ENCODE measurements at places on chromosomes 6 and 20.

DNA sequence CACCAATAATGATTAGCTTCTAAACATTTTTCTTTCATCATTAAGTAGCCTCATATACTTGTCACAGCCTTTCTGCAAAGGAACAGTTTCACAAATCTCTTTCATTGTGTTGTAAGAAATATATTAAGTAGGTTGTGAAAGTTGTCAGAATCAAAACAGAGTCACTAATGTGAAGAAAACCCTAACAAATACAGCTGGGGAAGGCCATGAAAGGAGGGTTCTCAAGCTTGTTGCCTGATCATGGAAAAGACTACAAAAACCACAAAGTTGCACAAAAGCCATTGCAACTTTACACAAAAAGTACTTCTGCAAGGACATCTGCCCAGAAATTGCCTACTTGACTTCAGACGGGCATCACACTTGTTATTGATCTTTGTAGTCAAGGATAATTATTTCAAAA, 216.1 kb downstream of the ALDH8A1 start:
- DNase-seq: no peak

GRCh38 chr6:19394051-19394450, 443.1 kb upstream of the ID4 start:
- DNase-seq: no peak

- no peak for DNase-seq
Measured at GRCh38 chr20:25510202-25510601, 75.1 kb downstream of the NINL start.

DNA sequence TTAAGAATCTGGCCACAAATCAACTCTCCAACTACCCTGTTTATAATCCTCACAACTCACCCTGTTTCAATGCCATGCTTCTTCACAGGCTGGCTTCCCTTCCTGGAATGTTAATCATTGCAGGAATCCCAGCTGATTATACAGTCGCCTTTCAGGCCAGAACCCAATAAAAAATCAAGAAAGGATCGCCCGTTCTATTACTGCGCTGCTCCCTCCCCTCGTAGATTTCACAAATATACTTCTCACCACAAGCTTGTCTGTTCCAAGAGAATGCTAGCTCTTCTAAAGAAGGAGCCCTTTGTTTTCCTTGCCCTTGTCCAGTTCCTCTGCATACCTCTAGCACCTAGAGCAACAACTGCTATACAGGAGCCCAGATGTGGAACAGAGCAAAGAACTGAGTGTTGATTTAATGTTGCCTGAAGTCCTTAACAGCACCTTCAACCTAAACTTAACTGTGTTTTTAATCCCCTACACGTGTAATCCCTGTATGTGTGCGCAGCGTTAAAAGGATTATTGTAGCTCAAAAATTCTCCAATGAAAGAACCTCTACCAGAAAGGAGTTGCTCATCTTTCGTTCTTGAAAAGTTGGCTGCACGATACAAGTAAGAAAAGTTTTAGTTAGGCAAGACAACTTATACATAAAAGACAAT, 988 bp downstream of the ECHDC1 start:
- DNase-seq: no peak

GRCh38 chr20:1876975-1877608, 18.1 kb upstream of the SIRPA start:
- no peak for DNase-seq
